Large intestine (tissue), 12 donors: ENCODE measurements at places on chromosomes 2 and 18. TPM values are rescaled to one million over a fixed set of nuclear protein-coding genes. Genes with fewer than 3 reads are reported as not detected.
A peak's percentile ranks its signal among the peaks of the same experiment; 100 is the strongest.

DNA sequence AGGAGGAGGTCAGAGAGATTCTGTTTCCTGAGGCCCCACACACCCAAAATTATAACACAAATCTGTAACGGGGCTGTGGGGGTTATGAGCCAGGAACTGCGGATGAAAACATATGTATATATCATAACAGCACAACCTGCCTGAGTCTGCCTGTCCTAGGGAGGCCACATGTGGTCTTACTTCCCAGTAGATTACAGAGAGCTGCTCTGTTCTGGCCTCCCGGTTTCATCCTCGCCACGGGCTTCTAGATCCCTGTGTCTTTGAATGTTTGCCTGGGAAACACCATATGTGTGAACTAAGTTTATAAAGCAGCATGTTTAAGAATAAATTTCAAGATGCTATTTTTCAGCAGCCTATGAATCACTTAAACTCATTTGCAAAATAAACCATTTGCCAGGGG is 124.0 kb downstream of the TMEM200C start:
- no peaks in the 10 kb centered on the region for H3K36me3 ChIP-seq
- H3K27ac ChIP-seq: no peak overlapping the region
- DNase-seq: no peak
- H3K4me3 ChIP-seq: no peak overlapping the region
- H3K27me3 ChIP-seq: peaks cover 2% of the 10 kb centered on the region

GRCh38 chr2:237556773-237557632 is 9.4 kb upstream of the PRLH start:
- H3K4me3 ChIP-seq: no peak overlapping the region
- no peaks in the 10 kb centered on the region for H3K27me3 ChIP-seq
- H3K36me3 ChIP-seq: no peaks in the 10 kb centered on the region
- H3K4me1 ChIP-seq: no peaks in the 10 kb centered on the region
- no peak for DNase-seq

- no peak overlapping the region for H3K4me3 ChIP-seq
- H3K4me1 ChIP-seq: peaks cover 37% of the 10 kb centered on the region
- peak; percentile 75 for DNase-seq
- H3K27ac ChIP-seq: peak overlapping the region; percentile 54
- no peaks in the 10 kb centered on the region for H3K36me3 ChIP-seq
These were observed 16.9 kb downstream of the LGALSL start for GRCh38 chr2:64470766-64471295.

GRCh38 chr2:128702616-128703015 is 383.9 kb upstream of the HS6ST1 start:
- no peaks in the 10 kb centered on the region for H3K36me3 ChIP-seq
- H3K4me1 ChIP-seq: no peaks in the 10 kb centered on the region
- no peak for DNase-seq
- H3K27ac ChIP-seq: no peak overlapping the region
- no peak overlapping the region for H3K4me3 ChIP-seq
- no peaks in the 10 kb centered on the region for H3K27me3 ChIP-seq

DNA sequence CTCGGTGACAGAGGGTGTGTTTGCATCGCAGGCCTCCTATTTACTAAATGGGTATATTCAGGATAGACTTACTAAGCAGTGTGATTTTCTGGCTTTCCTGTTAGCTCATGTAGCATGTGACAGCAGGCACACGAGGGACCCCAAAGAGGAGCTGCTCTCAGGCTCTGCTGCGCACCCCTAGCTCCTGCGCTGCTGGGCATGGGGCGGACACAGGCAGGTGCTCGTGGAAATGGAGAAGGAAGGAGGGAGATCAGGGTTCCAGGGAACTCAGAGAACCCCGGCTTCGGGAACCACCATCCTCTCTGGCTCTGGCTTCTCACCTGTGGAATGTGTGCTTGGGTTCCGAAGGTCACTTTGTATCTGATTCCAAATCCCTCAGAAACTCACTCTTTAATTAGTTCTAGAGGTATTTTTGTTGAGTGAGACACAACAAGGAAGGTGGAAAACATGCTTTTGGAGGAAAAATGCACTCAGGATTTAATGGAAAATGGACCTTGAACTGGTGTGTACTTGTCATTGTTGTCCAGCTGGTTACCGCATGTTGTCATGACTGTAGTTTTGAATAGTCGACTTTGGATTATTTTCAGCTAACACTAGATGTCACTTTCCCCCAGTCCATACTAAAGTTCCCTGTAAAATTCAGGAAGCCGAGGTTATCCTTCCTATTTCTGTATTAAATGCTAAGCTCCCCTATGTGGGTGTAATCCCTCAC is 3.5 kb downstream of the SNTG2 start:
- no peak for DNase-seq
- H3K4me1 ChIP-seq: peaks cover 8% of the 10 kb centered on the region
- H3K27me3 ChIP-seq: peaks cover 41% of the 10 kb centered on the region
- no peak overlapping the region for H3K4me3 ChIP-seq
- no peak overlapping the region for H3K27ac ChIP-seq

- H3K4me1 ChIP-seq: no peaks in the 10 kb centered on the region
- H3K36me3 ChIP-seq: no peaks in the 10 kb centered on the region
- peak; percentile 11 for DNase-seq
- no peak overlapping the region for H3K4me3 ChIP-seq
- H3K27ac ChIP-seq: no peak overlapping the region
These were observed 173.8 kb downstream of the ICOS start for GRCh38 chr2:204110338-204110741.

- no peaks in the 10 kb centered on the region for H3K27me3 ChIP-seq
- H3K4me1 ChIP-seq: no peaks in the 10 kb centered on the region
- H3K4me3 ChIP-seq: no peak overlapping the region
- H3K27ac ChIP-seq: no peak overlapping the region
- DNase-seq: no peak
These were observed 133.7 kb downstream of the THNSL2 start for GRCh38 chr2:88303865-88304264.

DNA sequence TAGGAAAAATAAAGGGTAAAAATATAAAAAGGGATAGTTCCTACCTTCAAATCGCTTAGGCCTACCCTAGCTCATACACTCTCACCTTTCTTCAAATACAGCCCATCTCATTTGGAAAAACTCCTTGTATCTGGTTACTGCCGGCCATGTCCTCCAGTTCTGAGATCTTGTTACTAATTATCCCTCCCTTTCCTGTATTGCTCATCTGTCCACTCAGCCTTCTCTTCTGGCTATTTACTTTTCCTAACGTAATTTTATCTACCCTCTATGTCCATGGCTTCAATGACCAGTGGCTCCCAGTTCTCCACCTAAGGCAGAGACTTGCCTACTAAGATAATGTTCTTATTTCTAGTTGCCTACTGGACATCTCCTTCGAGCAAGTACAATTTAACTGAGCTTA is 342.9 kb upstream of the ACVR2A start:
- no peaks in the 10 kb centered on the region for H3K36me3 ChIP-seq
- H3K27ac ChIP-seq: no peak overlapping the region
- no peak for DNase-seq
- no peaks in the 10 kb centered on the region for H3K4me1 ChIP-seq
- H3K4me3 ChIP-seq: no peak overlapping the region
- H3K27me3 ChIP-seq: no peaks in the 10 kb centered on the region

DNA sequence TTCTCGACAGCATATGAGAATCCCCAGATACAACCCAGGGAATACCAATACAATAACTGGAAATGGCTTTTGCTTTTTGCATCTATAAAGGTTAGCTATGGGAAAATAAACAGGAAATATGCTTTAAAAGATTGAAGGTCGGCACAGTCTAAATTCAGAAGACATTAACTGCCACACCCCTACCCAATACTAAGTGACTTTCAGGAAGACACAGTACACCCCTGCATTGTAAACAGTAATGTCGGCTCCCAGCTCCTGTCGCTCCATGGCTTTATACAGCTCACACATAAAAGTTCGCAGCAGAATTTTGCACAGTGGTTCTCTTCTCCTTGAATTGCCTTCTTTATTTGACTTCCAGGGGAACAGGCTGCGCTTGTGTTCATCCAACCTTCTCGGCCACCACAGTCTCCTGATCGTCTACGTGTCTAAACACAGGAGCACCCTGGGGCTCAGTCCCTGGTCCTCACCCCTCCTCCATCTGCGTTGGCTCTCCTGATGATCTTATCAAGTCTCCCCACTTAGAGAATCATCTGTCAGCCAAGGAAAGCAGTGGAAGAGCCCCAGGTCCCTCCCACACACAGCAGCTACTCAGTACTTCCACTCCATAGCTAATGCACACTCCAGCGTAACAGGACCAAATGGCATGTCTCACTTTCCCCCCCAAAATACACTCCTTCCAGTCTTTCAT is 22.7 kb downstream of the CYB5A start:
- DNase-seq: no peak
- H3K27me3 ChIP-seq: no peaks in the 10 kb centered on the region
- peaks cover 2% of the 10 kb centered on the region for H3K36me3 ChIP-seq
- peaks cover 28% of the 10 kb centered on the region for H3K4me1 ChIP-seq

DNA sequence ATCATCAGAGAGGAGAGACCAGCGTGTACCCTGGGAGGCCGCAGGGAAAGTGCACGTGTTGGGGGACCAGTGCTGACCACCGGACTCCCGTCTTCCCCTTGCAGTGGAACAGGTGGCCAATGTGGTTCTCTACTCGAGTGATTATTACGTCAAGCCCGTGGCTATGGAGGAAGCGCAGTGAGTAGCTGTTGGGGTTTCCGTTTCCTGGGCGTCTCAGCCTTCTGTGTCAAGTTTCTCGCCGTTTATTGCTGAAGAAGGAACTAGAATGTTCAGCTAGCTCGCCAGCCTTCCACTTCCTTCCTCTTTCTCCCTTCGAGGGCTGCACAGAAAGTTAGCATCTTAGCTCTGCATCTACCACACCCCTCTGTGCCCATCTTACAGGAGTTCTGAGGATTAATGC is 22.8 kb upstream of the DGKD start:
- no peaks in the 10 kb centered on the region for H3K27me3 ChIP-seq
- peak; percentile 37 for DNase-seq
- no peak overlapping the region for H3K4me3 ChIP-seq
- no peaks in the 10 kb centered on the region for H3K36me3 ChIP-seq

GRCh38 chr2:219218217-219218731 is 484 bp downstream of the ABCB6 start:
- peak overlapping the region; percentile 88 for H3K27ac ChIP-seq
- peak overlapping the region; percentile 52 for H3K4me3 ChIP-seq
- peak; percentile 51 for DNase-seq

DNA sequence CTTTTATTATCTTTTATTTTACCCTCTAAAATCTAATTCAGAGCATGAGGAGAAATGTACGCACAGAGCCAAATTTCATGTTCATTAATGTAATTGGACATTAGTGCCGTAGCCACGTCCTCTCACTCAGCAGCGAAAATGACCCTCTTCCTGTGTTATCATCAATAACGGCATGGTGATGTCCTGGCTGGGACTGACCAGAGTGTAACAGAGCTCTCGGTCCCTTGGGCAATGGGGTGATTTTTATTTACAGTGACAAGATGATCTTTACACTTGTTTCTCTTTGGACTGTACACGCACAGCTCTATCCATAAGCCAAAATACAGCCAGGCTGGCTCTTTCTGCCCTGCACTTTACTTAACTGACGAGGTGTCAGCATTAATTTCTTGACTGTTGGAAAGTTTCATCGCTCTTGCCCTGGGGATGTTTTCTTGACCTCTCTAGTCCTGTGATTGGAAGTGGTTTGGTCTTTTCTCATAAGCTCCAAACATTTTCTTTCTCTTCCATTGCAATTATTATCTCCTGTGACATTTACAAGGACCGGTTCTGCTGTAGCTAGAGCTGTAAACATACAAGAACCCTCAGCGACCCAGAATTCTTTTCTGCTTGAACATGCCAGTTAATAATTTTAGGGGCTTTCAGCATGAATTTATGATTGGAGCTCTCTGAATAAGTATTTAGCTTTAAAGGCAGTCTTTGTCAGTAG is 308.0 kb upstream of the PIK3C3 start:
- H3K4me1 ChIP-seq: no peaks in the 10 kb centered on the region
- no peak overlapping the region for H3K27ac ChIP-seq
- H3K36me3 ChIP-seq: no peaks in the 10 kb centered on the region

- H3K27ac ChIP-seq: no peak overlapping the region
- no peak for DNase-seq
- H3K4me3 ChIP-seq: no peak overlapping the region
These were observed 58.8 kb upstream of the FZD5 start for GRCh38 chr2:207828361-207829057.

GRCh38 chr2:41948397-41948763 is 99.4 kb upstream of the PKDCC start:
- no peak overlapping the region for H3K4me3 ChIP-seq
- no peaks in the 10 kb centered on the region for H3K36me3 ChIP-seq
- peaks cover 27% of the 10 kb centered on the region for H3K4me1 ChIP-seq
- no peak overlapping the region for H3K27ac ChIP-seq

ZSWIM2 gene
- not detected for polyA plus RNA-seq

IL37 gene
- polyA plus RNA-seq: 1.6 TPM

EGR4 gene
- polyA plus RNA-seq: 0.04 TPM

CFAP210 gene
- polyA plus RNA-seq: 0.13 TPM

CHPF gene
- polyA plus RNA-seq: 81.8 TPM
